GM04504 (cell line): ENCODE measurements at places on chromosomes 4 and X.
A peak's percentile ranks its signal among the peaks of the same experiment; 100 is the strongest.

GRCh38 chrX:140733766-140734342 is 24.3 kb downstream of the LINC00632 start:
- peak; percentile 10 for DNase-seq

GRCh38 chr4:25818371-25818871 is 44.4 kb downstream of the SEL1L3 start:
- DNase-seq: no peak

GRCh38 chr4:42344309-42344708 is 53.0 kb upstream of the SHISA3 start:
- DNase-seq: no peak

GRCh38 chr4:27057053-27057452 is 196.4 kb downstream of the STIM2 start:
- no peak for DNase-seq

DNA sequence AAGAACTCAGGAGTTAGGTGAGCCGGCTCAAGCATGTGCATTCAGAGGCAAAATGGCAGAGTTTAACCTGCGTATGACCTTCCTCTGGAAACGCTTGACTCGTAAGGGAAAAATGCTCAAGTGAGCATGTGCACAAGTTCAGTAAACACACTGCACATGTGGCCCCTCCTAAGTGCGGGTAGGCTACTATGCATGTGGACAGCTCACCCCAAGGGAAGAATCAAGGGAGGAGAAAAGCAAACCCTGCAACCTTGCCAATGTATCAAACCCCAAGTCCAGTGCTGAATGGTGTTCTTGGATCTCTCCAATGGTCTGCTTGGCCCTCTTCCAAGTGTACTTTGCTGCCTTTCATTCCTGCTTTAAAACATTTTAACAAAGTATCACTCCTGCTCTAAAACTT is 407.1 kb downstream of the ADAM29 start:
- DNase-seq: no peak

DNA sequence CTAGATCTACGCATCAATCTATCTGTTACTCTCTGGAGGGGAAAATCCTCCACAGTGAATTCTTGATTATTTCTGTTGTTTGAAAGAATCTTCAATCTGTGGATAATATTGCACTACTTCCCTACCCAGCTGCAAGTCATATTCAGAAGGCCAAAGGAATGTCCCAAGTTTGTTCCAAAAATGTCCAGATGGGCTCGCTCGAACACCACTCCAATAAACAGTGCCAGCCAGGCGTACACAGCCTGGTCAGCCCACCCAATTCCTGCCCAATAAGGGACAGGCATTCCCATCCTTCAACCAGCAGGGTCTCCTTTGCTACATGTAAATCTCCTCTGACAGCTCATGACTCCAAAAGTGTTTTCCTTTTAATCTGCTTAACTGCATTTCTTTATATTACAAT is 80.7 kb upstream of the GPM6B start:
- no peak for DNase-seq

DNA sequence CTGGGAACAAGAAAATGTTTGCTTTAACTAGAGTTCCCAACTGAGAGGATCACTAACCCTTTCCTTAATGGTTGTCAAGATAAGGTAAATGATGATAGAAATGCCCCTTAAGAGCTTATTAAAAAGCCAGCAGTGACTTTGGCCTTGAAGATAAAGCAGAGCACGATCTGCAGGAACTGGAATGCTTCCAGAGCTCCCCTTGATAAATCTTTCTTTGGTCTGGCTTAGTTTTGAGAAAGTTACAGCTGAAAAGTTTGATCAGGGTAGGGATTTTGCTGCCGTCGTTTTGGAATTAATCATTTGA is 64.0 kb downstream of the PTTG2 start:
- DNase-seq: no peak
